ENCODE measurements at places on chromosomes 11 and 22.

DNA sequence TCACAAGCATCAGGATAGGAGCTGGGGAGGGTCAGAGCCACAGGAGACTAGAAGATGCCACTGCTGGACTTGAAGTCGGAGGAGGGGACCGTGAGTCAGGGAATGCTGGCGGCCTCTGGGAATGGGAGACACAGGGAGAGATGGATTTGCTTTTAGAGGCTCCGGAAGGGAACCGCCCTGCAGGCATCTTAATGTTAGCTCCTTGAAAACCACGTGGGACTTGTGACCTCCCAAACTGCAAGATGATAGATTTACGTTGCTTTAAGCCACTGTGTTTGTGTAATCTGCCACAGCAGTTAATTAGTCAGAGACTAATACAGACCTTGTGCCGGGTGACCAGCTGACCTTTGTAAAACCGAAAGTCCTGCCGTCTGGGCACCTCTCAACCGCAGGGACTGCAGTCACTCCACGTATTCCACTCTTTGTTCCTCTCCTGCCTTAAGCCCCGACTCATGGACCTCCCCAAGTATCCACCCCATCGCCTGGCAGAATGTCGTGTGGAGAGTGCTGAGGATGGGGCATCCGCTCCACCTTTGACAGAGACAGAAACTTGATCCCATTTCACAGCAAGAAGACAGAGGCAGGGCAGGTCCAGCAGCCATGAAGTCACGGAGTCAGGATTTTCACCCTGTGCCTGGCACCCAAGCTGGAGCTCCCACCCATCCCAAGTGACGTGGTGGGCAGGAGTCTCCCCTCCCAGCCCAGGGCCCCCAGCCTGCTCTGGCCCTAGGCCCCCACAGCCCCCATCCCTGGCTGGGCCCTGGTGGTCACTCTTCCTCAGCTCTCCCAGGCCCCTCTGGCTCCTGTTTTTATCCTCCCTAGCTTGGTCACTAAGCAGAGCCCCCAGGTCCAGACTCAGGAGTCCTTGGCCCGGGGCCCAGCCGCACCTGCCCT is 19.4 kb upstream of the CTSD start:
- DNase-seq = no peak

DNA sequence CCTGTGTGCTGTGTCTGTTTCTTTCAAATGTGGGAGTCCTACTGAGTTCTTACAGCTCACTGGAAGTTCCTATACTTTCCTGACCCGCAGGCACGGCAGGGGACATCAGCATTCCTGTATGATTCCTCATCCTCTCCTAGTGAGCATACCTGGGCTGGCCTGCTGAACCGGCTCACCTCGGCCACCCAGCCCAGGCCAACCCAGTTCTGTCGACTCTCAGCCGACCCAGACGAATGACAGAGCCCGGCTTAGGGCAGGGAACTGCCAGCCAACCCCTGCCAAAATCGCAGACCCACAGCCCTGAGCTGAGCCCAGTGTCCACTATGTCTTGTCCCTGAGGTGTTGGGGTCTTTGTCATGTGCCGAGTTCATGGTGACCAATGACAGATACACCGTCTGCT is 339.7 kb downstream of the BRD1 start:
- DNase-seq = no peak

GRCh38 chr11:78886616-78887015 is 312.0 kb upstream of the NARS2 start:
- DNase-seq = no peak

- DNase-seq = no peak
Observed at GRCh38 chr11:99069856-99070444, 49.2 kb downstream of the CNTN5 start.

- no peak for DNase-seq
Observed at GRCh38 chr11:111572581-111572980, 29.7 kb upstream of the SIK2 start.

DNA sequence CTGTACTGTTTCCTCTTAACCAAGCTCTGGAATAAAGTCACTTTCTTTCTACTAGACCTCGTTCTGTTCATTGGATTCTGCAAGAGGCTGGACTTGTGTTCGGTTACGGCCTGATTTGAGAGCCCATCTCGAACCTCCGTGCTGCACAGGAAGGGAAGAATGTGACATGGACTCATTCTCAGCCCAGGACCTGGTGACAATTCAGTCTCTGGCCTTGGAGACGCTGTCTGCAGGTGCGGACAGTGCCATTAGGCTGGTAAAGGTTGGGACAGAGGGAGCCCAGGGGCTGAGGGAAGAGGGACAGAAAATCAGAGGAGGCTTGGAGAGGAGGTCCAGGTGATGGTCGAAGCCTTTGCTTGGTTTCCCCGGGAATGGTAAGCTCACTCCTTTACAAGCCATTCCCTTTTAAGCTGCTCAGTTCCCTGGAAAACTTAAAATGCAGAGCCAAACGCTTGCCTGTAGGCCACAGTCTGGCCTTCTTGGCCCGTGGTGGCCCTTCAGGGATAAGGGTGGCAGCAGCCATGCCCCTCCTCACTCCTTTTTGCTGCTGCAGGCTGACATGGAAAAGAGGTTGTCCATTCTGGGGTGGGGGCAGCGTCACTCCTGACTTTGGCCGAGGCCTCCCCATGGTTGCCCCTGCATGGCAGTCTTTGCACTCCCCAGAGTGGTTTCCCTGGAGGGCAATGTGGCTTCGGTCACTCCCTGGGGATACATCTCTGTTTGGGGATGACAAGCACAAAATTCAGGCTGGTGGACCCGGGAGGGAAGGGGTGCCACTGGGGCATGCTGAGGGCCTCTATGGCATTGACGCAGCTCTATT is 52.3 kb downstream of the SHISAL1 start:
- DNase-seq = no peak

DNA sequence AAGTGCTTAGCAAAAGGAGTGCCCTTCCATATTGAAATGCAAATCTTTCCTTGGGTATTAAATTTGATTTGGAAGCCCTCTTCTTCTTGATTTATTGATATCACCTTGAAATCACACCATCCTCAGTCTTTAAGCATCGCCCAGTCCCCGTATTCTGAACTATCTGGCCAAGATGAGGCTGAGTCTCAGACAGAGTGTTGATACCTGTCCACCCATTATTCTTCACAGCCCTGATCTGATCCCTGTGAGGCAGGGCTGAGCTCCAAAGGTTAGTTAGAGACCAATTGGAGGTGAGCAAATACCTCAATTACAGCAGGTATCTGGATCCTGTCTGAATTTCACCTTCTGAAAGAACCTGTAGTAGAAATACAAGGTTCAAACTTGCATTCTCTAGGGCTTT is 326.3 kb downstream of the FAT3 start:
- no peak for DNase-seq

GRCh38 chr11:9210922-9211320 is 54.2 kb downstream of the DENND5A start:
- no peak for DNase-seq

Measured in anterior cingulate cortex (tissue), 58 donors.